ENCODE measurements at places on chromosomes 3 and 15.
A peak's percentile ranks its signal among the peaks of the same experiment; 100 is the strongest.

- DNase-seq, result no peak
Measured at GRCh38 chr3:194220901-194221326, 85.0 kb downstream of the HES1 start.

GRCh38 chr3:116314476-116314875 is 130.8 kb downstream of the LSAMP start:
- no peak for DNase-seq

- DNase-seq, result no peak
Measured at GRCh38 chr3:184230081-184230602, 757 bp downstream of the VWA5B2 start.

GRCh38 chr3:141552440-141552991 is 65.7 kb downstream of the RASA2 start:
- DNase-seq, result no peak

GRCh38 chr15:39685999-39686613 is 96.5 kb downstream of the FSIP1 start:
- no peak for DNase-seq

DNA sequence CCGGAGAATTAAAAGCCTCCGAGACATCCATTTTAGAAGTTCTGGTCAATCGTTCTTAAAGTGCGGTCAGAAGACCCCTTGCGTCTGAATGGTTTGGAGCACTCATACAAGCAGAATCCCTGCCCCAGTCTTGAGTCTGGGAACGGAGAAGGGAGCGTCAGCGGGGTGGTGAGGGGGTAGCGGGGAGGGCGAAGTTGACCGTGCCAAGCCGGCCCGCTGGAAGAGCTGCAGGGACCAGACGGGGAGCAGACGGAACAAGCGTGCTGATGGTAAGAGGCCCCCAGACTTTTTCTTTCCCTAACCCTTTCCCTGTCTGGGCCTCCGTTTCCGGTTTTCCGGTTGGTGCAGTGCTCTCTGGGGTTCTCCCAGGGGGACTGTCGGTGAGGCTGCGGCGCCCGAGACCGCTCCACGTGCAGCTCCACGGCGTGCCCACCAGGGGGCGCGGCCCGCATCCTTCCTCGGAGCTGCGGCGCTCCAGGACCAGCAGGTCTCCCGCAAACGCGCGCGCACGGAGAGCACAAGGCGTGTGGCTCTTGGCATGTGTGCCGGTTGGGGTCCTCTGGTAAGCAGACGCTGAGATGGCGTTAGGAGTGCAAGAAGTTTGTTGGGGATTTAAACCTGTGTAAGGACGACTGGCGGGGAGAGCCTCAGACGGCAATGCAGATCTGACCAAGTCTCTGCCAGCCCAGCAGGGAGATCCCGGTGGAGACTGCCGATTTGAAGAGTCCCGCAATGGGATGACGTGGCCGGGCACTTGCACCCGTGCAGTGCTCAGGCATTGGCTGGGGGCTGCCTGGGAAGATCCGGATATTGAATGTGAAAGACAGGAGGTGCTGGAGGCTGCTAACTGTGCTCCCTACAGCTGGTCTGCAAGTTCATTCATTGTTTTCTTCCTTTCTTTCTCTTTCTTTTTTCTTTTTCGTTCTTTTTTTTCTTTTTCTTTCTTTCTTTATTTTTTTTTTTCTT is 19.2 kb upstream of the CORO2B start:
- peak; percentile 84 for DNase-seq
